ENCODE measurements at places on chromosomes 13 and 19. TPM values are rescaled to one million over a fixed set of nuclear protein-coding genes. Genes with fewer than 3 reads are reported as not detected.

Gene IGSF23
- total RNA-seq: not detected

DNA sequence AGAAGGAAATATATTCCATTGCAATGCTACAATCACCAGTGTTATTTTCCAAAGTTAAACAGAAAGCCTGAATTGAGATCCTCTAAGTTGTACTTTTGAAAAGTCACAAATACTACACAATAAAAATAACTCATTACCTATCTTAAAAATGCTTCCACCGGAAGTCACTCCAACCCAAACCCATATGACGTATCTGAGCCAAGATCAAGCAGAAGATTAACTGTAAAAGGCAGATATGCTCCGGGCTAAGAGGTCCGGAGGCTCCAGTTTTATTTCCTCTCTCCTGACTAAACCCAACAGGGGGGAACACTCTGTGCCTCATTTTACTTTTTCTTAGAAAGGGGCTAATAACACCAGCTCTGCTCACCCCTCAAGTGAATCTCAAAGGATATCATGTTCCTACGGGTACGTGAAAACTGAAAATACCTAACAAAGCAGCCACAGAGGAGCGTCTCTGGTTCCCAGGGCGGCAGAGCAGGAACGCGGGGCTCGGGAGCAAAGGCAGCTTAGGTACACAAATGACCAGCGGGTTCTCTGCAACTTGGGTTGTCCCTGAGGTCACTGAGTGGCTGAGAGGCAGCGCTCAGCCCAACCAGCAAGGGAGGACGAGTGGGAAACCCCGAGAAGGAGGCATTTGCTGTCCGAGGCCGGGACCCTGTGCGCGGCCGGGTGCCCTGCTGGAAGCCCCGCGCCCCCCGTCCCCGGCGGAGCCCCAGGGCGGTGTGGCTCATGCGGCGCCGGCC lies 750 bp downstream of the RAB20 start:
- H3K4me1 ChIP-seq: peaks cover 18% of the 10 kb centered on the region
- peak overlapping the region; percentile 18 for H3K27ac ChIP-seq
- peak overlapping the region; percentile 57 for H3K4me3 ChIP-seq

Gene ITGBL1
- not detected for total RNA-seq

GRCh38 chr19:49362048-49362928 lies at the start of gene TEAD2:
Gene TEAD2, minus strand, starts transcription at chr19:49362416. Its CDS starts 2,341 bp downstream, at chr19:49360075.
- peak within 1 kb of the TSS; percentile 44 for H3K4me3 ChIP-seq
- no peak within 1 kb of the TSS for H3K27ac ChIP-seq
- H3K4me1 ChIP-seq: peaks cover 33% of the 10 kb centered on the region
- peak; percentile 35 for DNase-seq

Gene PSG11
- not detected for total RNA-seq

DNA sequence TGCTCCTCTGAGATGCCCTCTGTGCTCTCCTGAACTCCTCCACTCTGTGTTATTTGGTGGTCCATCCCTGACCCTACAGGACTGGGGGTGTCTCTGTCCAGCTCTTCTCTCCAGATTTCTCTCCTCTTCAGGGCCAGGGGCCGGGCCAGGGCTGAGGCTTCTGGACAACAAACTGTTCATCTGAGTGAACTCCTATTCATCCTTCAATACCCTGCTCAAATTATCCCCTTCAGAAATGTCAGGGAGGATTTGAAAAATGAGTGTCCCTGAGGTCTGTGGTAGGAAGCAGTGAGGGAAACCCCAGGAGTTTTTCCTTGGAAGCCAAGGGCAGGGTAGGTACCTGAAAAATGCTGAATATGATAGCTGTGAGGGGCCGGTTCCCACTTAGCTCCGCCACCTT lies 7.6 kb downstream of the PDE4C start:
- H3K4me1 ChIP-seq: no peaks in the 10 kb centered on the region
- no peak overlapping the region for H3K27ac ChIP-seq
- H3K4me3 ChIP-seq: no peak overlapping the region
- H3K27me3 ChIP-seq: no peaks in the 10 kb centered on the region
- DNase-seq: no peak
- no peaks in the 10 kb centered on the region for H3K36me3 ChIP-seq
